ENCODE measurements at places on chromosomes 11 and 22.

DNA sequence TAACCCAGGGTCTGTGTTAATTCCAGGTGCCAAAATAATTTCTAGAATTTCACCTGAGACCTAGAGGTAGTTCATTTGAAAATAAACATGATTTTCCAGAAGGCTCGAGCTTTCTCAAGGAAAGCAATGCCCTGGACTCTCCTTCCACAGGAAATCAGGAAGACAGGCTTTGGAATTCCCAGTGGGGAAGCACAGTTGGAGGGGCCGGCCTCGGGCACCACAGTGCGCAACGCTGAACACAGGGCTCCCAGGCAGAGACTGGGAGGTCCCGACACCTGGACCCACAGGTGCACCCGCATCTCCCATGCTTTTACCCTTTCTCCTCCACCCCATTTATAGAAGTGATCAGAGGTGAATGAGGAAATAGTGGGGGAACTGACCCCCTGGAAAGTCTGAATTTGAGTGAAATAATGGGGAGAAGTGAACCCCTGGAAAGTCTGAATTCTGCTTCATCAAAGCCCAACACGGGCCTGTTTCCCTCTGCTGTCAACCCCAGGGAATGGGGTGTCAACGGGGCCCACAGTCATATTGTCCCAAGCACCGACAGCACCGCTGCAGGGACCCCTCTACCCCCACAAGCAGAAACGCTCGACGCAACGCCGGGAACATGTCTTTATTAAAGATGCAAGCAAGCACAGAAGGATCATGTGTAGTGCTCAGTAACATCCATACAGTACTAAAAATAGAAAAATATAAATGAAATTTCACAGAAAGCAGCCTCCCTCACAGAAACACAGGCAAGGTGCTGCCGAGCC, 12.0 kb upstream of the EFCAB6 start:
- DNase-seq = no peak

DNA sequence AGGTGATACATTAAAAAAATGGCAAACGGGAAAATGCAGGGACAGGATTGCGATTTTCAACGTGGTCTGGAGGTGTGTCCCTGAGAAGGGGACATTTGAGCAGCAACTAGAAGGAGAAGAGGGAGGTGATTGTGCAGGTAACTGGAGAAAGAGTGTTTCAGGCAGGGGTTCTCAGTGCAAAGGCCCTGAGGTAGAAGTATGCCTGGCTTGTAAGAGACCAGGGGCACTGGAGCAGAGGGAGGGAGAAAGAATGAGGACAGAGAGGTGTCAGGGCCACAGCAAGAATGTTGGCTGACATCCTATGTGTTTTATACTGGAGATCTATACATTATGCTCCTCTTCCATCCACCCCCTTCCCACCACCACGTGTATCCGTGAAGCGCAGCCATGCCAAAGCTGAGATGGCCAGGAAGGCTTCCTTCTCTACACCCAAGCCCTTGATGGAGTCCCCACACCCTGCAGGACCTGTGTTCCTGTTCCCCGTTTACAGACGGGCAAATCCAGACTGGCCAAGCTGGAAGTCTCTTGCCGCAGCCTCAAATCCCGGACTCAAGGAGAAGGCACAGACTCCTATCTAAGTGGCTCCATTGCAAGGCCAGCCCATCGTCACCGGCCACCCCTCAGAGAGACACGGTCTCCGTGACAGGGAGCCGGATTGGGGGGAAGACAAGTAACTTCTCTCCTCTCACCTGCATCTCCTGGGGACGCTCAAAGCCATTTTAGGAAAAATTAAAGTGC, 416.1 kb downstream of the MN1 start:
- no peak for DNase-seq

DNA sequence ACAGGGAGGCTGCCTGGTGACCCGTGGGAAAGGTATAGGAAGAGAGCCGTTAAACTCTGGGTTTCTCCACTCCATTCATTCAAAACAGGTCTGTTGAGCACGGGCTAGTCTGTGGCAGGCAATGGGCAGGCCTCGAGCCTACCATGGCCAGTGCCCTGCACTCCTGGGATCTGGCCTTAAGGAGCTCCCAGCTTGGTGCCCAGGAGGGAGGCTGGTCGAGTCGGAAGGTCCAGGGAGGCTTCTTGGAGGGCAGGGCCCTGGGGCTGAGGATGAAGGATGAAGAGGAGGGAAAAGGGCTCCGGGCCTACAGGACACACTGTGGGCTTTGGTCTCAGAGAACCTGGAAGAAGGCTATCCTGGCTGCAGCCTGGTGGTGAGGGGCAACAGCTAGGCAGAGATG, 41.9 kb upstream of the MN1 start:
- no peak for DNase-seq

DNA sequence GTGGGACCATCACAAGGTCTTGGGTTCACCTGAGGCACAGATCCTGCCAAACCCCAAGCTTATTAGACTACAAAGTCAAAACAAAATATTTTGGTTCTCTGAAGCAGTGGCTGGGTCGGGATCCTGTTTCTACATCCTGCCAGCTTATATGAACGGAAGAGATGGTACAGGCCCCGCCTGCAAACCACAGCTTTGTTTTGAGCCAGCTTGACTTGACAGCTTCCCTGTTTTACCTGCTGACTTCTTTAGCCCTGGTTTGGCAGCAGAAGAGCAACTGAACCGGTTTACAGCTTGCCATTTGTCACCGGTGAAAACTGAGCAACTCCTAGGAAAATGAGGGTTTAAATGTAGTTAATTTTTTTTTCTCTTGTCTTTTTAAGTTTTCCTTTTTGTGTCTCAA, 11.4 kb downstream of the PACS1 start:
- peak; percentile 64 for DNase-seq

- no peak for DNase-seq
Observed at GRCh38 chr11:97912629-97913028, 1108.1 kb upstream of the CNTN5 start.

DNA sequence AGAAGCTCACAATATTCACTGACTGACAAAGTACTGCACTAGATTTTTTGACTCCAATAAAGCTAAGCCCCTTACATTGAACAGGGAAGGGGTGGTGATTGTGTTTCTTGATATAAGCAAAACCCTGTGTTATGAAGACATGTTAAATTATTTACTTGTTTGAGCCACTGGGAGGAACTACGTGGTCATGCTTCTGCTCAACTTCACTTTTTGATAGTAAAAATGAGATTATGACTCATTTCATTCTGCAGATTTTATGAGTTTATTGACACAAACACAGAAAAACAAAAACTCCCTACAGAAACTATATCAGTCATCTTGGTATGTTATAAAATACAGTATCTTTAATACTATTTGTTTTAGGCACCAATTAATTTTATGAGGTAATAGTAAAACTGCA, 124.7 kb downstream of the CADM1 start:
- DNase-seq = peak; percentile 4

- no peak for DNase-seq
Observed at GRCh38 chr11:69231466-69232018, 62.4 kb upstream of the MYEOV start.

- DNase-seq = no peak
Observed at GRCh38 chr22:25628494-25628893, 64.0 kb downstream of the GRK3 start.

DNA sequence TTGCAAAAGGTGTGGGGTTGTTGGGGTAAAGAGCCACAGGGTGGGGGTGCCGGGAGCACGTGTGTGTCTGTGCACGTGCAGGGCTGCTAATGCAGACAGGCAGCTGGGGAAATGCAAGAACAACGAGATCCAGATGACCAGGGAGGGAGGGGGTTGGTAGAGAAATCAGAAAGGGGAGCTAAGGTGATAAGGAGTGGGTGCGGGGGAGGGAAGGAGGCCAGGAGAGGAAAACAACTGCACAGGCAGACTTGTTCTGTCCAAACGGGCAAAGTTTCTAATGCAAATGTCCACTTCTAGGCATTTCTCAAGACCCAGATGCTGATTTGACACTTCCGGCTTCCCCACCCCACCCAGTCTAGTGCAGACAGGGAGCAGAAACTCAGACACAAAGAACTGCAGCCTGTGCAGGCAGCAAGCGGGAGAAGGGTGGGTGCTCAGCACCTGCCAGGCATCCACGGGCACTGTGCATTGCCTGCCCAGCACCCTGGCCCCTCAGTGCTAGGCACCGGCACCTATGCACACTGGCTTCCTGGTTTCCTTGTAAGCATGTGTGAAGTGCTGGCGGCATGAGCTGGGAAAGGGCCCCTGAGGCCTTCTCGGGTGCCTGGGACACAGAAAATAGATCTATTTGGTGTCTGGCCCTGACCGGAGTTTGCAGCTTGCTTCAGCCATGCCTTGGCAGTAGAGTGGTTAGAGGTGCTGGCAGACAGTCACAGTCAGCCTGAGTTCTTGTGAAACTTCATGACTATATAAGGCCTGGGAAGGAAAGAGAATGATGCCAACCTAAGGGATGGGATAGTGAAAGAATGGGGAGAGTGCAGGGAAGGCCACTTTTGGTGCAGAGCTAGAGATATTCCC, 220.1 kb upstream of the SORL1-AS1 start:
- DNase-seq = no peak

- no peak for DNase-seq
Observed at GRCh38 chr11:106178361-106178760, 100.9 kb downstream of the AASDHPPT start.

GRCh38 chr22:35128637-35129036, 62.7 kb downstream of the ISX start:
- DNase-seq = peak; percentile 60

- DNase-seq = no peak
Observed at GRCh38 chr11:76669901-76670484, 554 bp downstream of the LRRC32 start.

DNA sequence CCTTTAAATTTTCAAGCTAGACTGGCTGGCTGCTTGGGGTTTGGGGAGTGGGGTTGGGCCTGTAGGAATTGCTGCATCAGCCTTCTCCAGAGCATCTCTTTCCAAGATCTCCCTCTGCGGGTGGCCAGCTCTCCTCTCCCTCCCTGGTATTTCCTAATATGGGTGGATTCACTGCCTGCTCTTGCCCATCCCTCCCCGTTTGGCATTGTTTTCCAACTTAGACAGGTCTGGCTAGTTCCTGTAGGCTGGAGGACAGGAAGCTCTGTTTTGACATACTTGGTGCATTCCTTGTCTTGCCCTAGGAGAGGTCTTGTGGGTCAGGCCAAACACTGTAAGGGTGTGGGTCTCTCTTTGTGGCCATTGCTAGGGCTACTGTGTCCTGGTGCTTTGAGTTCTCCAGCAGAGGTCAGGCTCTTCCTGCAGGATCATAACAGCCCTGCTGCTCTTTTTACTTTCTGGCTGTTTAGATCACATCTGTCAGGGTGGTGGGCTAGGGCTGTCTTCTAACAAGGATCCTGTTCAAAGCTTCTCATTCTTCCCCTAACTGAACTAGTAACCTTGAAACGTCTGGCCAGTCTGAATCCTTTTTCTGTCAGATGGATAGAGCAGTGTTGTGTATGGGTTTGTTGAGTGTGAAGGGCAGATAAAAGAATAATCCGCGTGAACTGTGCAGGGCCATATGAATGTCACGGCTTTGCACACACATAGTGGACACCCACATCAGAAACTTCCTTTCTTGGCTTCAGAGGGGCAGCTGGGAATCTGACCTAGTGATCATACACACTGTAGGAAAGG, 18.3 kb upstream of the MICALL1 start:
- no peak for DNase-seq

DNA sequence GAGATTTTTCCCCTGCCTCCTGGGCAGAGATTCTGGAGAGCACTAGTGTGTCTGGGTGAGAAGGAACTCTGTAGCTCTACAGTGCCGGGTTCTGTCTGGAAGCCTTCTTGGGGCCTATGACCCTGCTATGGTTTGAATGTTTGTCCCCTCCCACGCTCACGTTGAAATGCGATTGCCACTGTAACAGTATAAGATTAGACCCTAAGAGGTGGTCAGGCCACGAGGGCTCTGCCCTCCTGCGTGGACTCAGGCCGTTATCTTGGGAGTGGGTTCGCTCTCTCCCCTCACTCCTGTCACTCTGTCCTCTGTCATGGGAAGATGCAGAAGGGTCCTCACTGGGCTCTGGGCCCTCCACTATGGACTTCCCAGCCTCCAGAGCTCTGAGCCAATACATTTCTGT, 3.5 kb downstream of the AP5B1 start:
- no peak for DNase-seq

GRCh38 chr11:119791047-119791446, 62.0 kb upstream of the NECTIN1 start:
- no peak for DNase-seq

GRCh38 chr22:42459287-42460063, 27.3 kb upstream of the NFAM1 start:
- no peak for DNase-seq

DNA sequence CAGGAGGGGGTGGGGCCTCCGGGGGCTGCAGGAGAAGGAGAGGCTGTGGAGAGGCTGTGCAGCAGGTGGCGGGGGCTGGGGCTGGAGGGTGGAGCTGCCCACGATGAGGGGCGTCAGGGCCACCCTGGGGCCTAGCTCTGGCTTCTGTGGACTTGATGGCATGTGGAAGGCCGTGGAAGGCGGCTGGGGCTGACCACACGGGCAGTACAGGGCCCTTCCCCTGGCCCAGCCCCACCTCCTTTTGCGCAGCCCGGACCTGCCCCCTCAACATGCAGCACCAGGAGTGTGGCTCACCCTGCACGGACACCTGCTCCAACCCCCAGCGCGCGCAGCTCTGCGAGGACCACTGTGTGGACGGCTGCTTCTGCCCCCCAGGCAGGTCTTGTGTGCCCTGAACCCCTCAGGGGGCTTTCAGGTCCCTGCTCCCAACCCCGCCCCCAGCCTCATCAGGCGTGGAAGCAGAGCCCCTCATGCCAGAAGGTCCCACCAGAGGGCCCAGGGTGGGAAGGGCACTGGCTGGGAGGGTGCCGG, 6.1 kb downstream of the MUC5B start:
- peak; percentile 43 for DNase-seq

GRCh38 chr11:8013833-8014232, 26.7 kb downstream of the EIF3F start:
- no peak for DNase-seq

GRCh38 chr11:102669664-102670063, 35.9 kb downstream of the MMP27 start:
- no peak for DNase-seq

- no peak for DNase-seq
Observed at GRCh38 chr11:125192183-125192582, 27.6 kb downstream of the PKNOX2 start.

- DNase-seq = peak; percentile 39
Observed at GRCh38 chr11:104609311-104610085, 288.8 kb downstream of the CASP12 start.

DNA sequence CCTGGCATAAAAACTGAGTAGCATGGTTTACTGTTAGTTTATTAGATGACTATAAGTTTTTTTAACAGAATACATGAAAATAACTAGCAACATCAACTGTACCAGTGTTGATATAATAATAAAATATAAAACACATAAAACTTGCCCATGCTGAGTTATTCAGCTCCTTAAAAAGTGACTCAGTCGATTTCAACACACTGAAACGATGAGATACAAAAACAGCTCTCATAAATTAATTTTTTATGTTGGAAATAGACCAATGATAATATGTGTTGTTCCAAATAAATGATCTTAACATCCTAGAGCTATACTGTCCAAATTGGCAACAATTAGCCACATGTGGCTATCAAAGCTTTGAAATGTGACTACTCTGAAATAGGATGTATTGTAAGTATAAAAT, 15.9 kb downstream of the PDGFD start:
- DNase-seq = no peak

- no peak for DNase-seq
Observed at GRCh38 chr22:30816413-30816812, 121.7 kb downstream of the OSBP2 start.

All from GM20000 (cell line).